ENCODE measurements at places on chromosomes 2 and 18. TPM values are rescaled to one million over a fixed set of nuclear protein-coding genes. Genes with fewer than 3 reads are reported as not detected.

- no peak overlapping the region for H3K27ac ChIP-seq
- no peak overlapping the region for H3K4me3 ChIP-seq
- H3K36me3 ChIP-seq, result no peaks in the 10 kb centered on the region
- DNase-seq, result no peak
- H3K4me1 ChIP-seq, result no peaks in the 10 kb centered on the region
- no peaks in the 10 kb centered on the region for H3K27me3 ChIP-seq
These were observed 142.9 kb upstream of the NXPH2 start for GRCh38 chr2:138922973-138923563.

DNA sequence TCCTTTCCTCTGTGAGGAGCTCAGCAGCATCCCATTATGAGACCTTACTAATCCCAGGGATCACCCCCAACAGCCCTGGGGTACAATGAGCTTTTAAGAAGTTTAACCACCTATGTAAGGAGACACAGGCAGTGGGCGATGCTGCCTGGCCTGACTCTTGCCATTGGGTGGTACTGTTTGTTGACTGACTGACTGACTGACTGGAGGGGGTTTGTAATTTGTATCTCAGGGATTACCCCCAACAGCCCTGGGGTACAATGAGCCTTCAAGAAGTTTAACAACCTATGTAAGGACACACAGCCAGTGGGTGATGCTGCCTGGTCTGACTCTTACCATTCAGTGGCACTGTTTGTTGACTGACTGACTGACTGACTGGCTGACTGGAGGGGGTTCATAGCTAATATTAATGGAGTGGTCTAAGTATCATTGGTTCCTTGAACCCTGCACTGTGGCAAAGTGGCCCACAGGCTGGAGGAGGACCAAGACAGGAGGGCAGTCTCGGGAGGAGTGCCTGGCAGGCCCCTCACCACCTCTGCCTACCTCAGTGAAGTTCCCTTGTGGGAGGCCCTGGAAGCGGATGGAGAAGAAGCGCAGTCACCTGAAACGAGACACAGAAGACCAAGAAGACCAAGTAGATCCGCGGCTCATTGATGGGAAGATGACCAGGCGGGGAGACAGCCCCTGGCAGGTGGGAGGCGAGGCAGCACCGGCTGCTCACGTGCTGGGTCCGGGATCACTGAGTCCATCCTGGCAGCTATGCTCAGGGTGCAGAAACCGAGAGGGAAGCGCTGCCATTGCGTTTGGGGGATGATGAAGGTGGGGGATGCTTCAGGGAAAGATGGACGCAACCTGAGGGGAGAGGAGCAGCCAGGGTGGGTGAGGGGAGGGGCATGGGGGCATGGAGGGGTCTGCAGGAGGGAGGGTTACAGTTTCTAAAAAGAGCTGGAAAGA lies 7.6 kb downstream of the PROC start:
- no peak for DNase-seq
- H3K27me3 ChIP-seq, result peaks cover 20% of the 10 kb centered on the region
- H3K4me1 ChIP-seq, result no peaks in the 10 kb centered on the region
- no peak overlapping the region for H3K4me3 ChIP-seq

DNA sequence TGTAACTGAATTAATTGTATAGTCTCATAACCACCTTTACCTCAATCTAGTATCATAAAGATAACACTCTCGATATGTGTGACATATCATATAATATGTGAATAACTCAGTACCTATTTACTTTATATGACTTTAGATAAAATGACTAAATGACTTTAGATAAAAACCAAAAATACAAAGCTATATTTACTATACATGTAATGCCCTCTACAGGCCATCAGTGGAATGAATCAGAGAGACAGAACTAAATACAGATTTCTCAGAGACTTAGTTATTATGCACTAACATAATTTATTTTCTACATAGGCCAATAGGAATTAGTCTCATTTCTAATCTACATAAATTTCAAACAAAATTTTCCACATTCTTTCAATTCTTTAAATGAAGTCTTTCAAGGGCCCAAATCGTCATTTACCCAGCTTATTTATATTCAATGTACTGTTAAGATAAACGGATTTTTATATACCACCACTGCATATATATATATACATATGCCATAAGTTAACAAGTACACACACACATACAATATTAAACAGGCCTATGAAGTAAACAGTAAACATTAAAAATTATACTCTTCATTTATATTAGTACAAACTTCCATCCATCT lies 219.9 kb downstream of the EXOC6B start:
- no peak overlapping the region for H3K4me3 ChIP-seq
- no peak for DNase-seq
- no peaks in the 10 kb centered on the region for H3K27me3 ChIP-seq
- no peaks in the 10 kb centered on the region for H3K36me3 ChIP-seq

DNA sequence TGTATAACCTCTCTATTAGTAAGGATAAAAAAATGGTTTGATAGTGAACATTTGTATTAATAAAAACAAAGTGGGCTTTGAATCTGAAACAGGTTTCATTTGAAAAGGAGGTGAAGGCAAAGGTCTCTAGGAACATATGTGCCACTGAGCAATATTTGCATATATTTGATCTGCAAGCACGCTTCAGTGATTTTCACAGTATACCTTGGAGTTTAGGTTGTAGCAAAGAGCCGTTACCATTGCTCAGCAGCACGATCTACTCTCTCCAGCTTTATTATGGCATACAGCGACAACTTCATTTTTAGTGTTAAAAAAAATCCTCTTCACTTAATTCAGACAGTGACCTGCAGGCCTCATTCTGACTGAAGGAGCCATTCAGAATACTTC lies 75.8 kb upstream of the ZEB2 start:
- no peak overlapping the region for H3K4me3 ChIP-seq
- no peaks in the 10 kb centered on the region for H3K36me3 ChIP-seq
- H3K27ac ChIP-seq, result no peak overlapping the region

DNA sequence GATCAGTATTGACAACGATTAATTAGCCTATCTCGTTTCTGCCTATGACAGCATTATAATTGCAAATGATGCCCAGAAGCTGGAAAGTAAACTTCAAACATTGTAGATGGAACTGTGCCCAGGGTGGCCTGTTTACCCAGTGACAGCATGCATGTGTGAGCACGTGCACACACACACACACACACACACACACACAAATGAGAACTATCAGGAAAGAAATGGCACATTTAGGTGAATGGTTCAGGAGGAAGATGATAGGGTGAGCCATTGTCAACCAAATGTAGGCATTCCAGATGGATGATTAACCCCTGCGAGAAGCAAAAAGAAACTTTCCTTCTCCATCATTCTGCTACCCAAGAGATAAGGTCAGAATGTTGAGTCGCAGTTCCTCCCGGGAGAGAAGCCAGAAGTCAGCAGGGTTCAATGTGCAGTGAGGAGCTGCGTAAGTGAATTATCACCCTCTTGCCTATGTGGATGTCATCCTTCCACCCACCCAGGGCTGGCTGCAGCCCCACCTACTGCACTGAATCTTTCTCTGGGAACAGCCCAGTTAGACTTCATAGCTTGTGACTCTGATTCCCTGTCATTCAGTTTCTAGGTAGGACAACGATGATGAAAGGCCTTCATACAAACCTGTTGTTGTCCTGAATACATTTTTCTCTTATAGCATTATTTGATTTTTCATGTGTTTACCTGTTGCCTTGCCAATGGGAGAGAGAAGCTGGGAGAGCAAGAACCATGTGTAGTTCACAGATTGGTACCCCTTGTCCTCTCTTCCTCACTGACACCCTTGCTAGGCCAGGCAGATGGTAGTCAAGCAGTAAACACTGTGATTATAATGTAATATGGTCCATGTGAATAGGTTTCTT lies 3.5 kb upstream of the APOB start:
- no peaks in the 10 kb centered on the region for H3K27me3 ChIP-seq
- peaks cover 8% of the 10 kb centered on the region for H3K4me1 ChIP-seq
- no peak overlapping the region for H3K4me3 ChIP-seq
- DNase-seq, result no peak

DNA sequence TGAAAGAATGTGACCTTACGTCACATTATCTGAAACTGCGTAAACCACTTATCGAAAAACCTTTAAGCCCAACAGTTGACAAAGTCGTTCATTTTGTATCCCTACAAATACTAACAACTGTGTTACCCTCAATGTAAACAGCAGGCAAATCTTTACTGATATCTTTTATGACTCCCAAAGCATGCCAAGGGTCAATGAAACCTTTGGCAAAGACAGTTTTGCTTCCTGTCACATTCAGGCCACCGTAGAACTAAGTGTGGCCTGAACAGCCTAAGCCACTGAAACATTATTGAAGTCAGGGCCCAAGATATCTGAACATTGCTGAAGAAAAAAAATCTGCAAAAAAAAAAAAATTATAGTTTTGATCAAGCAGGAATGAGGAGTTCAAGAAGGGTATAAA lies 77.3 kb downstream of the FAM124B start:
- no peak overlapping the region for H3K27ac ChIP-seq
- H3K4me1 ChIP-seq, result peaks cover 6% of the 10 kb centered on the region
- H3K4me3 ChIP-seq, result no peak overlapping the region
- no peak for DNase-seq
- H3K27me3 ChIP-seq, result no peaks in the 10 kb centered on the region

DNA sequence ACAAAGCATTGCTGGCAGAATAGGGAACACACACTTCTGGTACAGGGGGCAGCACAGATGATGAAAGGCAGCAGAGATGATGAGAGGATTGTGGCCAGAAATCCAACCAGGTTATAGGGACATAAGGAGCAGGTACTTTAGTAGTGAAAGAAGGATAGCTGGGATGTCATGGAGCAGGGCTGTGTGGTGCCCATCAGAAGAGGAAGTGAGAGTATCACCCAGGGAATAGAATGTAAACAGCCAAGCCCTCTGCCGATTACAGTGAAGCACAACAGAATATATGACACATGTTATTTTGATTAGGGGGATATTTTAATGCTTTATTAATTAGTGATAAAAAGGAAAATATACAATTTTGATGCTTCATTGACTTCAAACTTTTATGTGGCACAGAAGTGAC lies 883.4 kb upstream of the CDH2 start:
- H3K27me3 ChIP-seq, result no peaks in the 10 kb centered on the region
- no peak for DNase-seq
- H3K36me3 ChIP-seq, result no peaks in the 10 kb centered on the region

GRCh38 chr2:136008205-136008865 lies 22.9 kb upstream of the DARS1 start:
- no peaks in the 10 kb centered on the region for H3K27me3 ChIP-seq
- H3K4me1 ChIP-seq, result no peaks in the 10 kb centered on the region
- no peak overlapping the region for H3K4me3 ChIP-seq
- H3K27ac ChIP-seq, result no peak overlapping the region

GRCh38 chr2:223050900-223051504 lies 988 bp upstream of the KCNE4 start:
- H3K4me1 ChIP-seq, result no peaks in the 10 kb centered on the region
- no peaks in the 10 kb centered on the region for H3K27me3 ChIP-seq
- no peaks in the 10 kb centered on the region for H3K36me3 ChIP-seq
- H3K27ac ChIP-seq, result peak overlapping the region; percentile 90
- peak; percentile 67 for DNase-seq

GRCh38 chr18:38884050-38884449 lies 1318.5 kb upstream of the CELF4 start:
- no peak overlapping the region for H3K4me3 ChIP-seq
- DNase-seq, result no peak
- no peaks in the 10 kb centered on the region for H3K4me1 ChIP-seq
- H3K36me3 ChIP-seq, result no peaks in the 10 kb centered on the region

DNA sequence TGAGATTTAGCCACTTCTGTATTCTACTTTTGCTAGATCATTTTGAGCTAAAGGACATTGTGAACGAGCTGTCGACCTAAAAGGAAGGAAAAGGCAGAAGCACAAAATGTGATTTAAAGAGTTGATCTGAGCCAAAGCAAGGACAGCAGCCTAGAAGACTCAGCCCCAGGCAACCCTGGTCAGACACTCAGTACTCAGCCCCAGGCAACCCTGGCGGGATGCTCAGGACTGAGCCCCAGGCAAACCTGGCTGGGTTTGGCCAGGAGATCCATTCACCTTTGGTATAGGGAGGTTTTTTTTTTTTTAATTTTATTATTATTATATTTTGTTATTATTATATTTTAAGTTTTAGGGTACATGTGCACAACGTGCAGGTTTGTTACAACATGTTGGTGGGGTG lies 34.3 kb upstream of the PXDN start:
- H3K4me1 ChIP-seq, result no peaks in the 10 kb centered on the region
- no peak for DNase-seq
- H3K36me3 ChIP-seq, result no peaks in the 10 kb centered on the region
- H3K27me3 ChIP-seq, result no peaks in the 10 kb centered on the region

- DNase-seq, result peak; percentile 43
- no peaks in the 10 kb centered on the region for H3K36me3 ChIP-seq
- no peak overlapping the region for H3K27ac ChIP-seq
- no peaks in the 10 kb centered on the region for H3K4me1 ChIP-seq
These were observed 64.9 kb downstream of the EIPR1 start for GRCh38 chr2:3312576-3313345.

- H3K27me3 ChIP-seq, result no peaks in the 10 kb centered on the region
- no peaks in the 10 kb centered on the region for H3K4me1 ChIP-seq
- no peak overlapping the region for H3K4me3 ChIP-seq
- no peak overlapping the region for H3K27ac ChIP-seq
- no peaks in the 10 kb centered on the region for H3K36me3 ChIP-seq
These were observed 256.3 kb upstream of the PKDCC start for GRCh38 chr2:41791523-41791922.

DNA sequence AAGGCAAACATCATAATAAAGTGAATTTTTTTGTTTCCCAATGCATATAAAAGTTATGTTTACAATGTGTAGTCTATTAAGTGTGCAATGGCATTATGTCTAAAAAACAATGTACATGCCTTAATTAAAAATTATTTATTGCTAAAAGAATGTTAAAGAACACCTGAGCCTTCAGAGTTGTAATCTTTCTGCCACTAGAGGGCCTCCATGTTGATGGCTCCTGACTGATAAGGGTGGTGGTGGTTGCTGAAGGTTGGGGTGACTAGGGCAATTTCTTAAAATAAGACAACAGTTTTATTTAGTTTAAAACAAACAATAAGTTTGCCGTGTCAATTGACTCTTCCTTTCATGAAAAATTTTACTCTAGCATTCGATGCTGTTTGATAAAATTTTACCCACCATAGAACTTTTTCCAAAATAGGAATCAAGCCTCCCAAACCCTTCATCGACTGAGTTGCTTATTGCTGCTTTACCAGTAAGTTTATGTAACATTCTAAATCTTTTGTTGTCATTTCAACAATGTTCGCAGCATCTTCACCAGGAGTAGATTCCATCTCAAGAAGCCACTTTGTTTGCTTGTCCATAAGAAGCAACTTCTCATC lies 32.3 kb downstream of the MAP3K2 start:
- no peaks in the 10 kb centered on the region for H3K4me1 ChIP-seq
- H3K4me3 ChIP-seq, result no peak overlapping the region
- no peak for DNase-seq

DNA sequence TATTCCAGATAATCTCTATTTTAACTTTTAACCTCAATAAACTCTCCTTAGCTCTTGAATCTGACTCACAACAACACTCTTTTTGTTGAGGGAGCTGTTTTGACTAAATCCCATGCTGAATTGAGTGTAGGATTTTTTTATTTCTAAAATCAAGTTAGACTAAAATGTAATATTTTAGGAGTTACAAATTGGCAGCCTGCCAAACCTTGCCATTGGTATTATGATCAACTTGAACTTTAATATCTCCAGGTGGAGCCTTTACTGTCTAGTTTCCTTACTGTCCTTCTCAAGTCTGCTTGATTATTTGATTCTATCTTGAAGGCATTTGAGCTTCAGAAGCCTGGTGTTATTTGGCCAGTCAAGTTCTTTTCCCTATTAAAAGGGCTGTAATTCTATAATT lies 8.7 kb downstream of the PIKFYVE start:
- H3K27ac ChIP-seq, result no peak overlapping the region
- no peaks in the 10 kb centered on the region for H3K4me1 ChIP-seq
- peaks cover 79% of the 10 kb centered on the region for H3K36me3 ChIP-seq
- no peak overlapping the region for H3K4me3 ChIP-seq
- DNase-seq, result no peak
- H3K27me3 ChIP-seq, result no peaks in the 10 kb centered on the region

EPB41L3 gene
- polyA plus RNA-seq, result 43.8 TPM

MALL gene
- 139 TPM for polyA plus RNA-seq

VSNL1 gene
- not detected for polyA plus RNA-seq

FOXD4L1 gene
- not detected for polyA plus RNA-seq

PSTPIP2 gene
- polyA plus RNA-seq, result 4.2 TPM

HOXD13 gene
- polyA plus RNA-seq, result 2.3 TPM

Data from sigmoid colon (tissue), 7 donors.